ENCODE measurements at places on chromosomes 1 and 21.

- DNase-seq, result no peak
Measured at GRCh38 chr1:68175621-68176398, 56.5 kb downstream of the WLS start.

DNA sequence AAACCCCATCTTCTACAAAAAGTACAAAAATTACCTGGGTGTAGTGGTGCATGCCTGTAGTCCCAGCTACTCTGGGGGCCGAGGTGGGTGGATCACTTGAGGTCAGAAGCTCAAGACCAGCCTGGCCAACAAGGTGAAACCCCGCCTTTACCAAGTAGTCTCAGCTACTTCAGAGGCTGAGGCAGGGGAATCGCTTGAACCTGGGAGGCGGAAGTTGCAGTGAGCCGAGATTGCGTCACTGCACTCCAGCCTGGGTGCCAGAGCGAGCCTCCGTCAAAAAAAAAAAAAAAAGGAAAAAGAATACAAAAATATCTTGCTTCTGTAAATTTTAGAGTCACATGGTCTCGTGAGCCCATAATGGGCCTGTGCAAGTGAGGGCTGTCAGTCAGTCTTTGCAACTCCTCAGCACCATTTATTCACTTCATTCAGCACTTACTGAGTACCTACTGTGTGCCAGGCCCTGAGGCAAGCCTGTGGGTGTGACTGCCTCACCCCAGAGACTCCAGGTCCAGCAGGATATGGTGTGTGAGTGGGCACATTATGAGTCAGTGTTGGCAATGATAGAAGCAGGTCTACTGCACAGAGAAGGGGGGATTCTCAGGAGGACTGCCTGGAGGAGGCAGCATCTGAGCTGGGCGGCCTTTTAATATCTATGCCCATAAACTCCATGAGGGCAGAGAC is 46.8 kb upstream of the TARDBP start:
- DNase-seq, result no peak

DNA sequence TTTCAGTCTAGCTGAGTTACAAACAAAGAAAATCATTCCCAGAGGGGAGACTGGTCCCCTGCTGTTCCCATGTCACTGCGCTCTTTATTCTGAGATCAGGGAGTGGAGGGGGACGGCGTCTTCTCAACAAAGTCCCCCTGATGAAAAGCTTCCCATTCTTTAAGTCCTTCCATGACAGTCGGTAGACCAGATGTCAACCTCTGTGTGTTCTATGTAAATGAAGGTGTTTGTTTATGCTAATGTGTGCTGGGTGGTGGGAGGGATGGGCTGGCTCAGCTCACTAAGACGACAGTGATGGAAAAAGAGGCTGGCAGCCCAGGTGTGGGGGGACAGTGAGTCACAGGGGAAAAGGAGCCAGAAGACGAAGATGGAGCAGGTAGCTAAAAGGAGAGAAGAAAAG is 148.2 kb upstream of the KLHDC7A start:
- DNase-seq, result no peak

GRCh38 chr1:168792592-168793125 is 63.7 kb upstream of the DPT start:
- no peak for DNase-seq

- DNase-seq, result no peak
Measured at GRCh38 chr1:39776400-39776713, 5.2 kb upstream of the OXCT2 start.

- no peak for DNase-seq
Measured at GRCh38 chr1:153677718-153678518, 570 bp upstream of the NPR1 start.
